ENCODE measurements at places on chromosomes 2 and 18.

DNA sequence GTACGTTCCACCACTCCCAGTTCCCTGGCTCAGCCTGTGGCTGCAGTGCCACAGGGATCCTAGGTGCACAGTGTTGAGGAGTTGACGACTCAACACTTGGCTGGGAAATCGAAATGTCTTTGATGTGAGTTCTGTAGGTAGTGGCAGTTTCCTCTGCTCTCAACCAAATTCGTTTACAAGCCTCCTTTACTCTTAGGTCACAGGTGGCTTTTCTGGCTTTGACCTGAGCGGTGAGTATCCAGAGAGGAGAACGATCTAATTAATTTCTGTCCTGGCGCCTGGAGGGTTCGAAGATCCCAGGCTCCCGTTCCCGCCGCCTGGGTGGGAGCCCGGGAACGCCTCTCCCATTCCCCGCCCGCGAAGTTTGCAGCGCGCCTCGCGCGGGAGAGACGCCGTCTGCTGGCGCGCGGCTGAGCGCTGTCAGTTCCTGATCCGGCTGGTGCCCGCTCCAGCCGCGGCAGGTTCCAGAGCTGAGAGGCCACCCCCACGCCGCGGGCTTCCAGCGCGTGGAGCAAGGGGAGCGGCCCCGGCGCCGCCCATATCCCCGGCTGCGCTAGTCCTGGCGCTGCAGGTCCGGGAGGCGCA is at the start of gene LAMA3:
LAMA3 (plus strand) TSS at position 423 of the 585 bp plus-strand sequence. CDS start 231 bp downstream, outside the sequence.
- no peak for DNase-seq

- no peak for DNase-seq
Measured at GRCh38 chr2:230318190-230319121, 8.5 kb upstream of the SP140L start.

- no peak for DNase-seq
Measured at GRCh38 chr2:46187112-46187618, 110.0 kb upstream of the EPAS1 start.

- DNase-seq = no peak
Measured at GRCh38 chr18:25805323-25805722, 285.1 kb downstream of the SS18 start.
